Activated CD8-positive, alpha-beta memory T cell treated with anti-CD3 and anti-CD28 coated beads for 4 hours (primary cell): ENCODE measurements at places on chromosomes 7 and 10.

GRCh38 chr10:30755441-30755953, 125.9 kb upstream of the LYZL2 start:
- DNase-seq: no peak

DNA sequence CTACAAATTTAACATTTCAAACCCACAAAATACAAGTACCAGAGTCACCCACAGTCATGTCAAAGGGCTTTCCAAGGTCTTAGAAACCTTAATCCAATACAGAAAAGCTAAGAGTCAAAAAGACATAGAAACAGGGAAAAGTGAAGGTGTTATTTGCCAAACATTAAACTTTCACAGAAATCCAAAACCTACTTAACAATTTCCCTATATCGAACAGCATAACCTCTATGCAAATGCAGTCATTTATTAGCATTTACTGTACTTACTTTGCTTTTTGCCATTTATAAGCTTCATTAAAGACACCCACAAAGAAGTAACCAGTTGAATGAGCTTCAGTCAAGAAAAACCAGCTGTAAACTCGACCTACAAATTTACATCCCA, 1.6 kb downstream of the PANK1 start:
- DNase-seq: no peak

GRCh38 chr7:35820858-35821257, 20.0 kb downstream of the SEPTIN7 start:
- no peak for DNase-seq

DNA sequence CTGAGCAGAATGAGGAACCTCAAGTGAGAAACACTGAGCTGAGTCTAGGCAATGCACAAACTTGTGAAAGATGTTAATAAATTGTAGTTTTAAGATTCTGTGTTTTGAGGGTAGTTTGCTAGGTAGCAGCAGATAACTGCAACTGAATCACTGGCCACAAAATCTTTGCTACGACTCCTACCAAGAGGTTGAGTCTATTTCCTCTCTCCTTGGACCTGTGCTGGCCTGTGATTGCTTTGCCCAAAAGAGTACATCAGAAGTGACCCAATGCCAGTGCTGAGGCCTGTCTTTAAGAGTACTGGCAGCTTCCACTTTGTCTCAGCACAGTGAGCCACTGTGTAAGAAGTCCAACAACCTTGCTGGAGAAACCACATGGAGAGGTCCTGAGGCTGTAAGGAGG, 11.9 kb upstream of the TSPAN13 start:
- no peak for DNase-seq

DNA sequence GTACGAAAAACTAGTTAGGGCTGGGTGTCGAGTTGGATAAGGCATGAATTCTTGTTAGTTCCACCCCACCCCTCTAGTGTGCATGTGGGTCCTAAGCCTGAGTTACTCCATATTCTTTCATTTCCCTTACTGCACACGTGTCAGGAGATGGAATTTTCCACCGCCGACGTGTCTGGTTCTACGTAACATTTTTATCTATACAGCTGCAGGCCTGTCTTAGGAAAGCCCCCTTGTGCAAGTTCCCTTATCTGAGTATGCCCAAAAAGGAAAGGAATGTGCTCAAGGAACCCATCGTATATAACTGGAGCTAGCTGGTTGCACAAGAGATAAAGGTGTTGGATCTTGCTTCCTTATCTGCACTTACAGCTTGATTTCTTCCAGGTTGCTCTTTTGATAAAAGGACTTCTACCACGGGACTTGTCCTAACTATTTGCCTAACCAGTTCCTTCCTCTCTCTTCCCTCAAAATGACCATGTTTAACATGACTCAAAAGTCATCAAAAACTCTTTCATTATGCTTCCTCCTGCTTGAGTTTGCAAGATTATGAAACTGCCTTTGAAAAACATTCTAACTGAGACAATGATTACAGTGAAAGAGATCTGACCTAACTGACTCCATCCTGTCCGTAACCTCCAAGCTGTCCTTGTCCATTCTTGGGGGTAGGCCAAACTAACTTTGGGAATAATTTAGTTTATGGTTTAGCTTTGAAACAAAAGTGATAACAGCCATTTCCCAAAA, 181.4 kb downstream of the AKR1D1 start:
- DNase-seq: no peak

DNA sequence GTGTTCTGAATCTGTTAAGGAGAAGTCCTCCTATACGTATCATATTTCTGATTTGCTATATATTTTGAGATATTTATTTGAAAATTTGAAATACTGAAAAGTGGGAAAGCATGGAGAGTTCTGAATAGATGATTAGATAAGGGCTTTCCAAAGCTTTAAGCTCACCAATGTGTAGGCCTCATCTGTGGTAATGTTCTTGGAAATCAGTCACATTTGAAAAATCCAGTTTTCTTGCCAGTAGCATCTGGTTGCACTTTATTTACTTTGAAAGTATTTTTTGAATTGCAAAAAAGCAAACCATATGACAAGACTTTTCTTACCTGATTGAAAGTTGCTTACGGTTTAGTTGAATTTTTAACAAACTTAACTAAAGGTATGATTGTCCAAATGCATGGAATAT, 21.7 kb downstream of the ADD3 start:
- DNase-seq: no peak

DNA sequence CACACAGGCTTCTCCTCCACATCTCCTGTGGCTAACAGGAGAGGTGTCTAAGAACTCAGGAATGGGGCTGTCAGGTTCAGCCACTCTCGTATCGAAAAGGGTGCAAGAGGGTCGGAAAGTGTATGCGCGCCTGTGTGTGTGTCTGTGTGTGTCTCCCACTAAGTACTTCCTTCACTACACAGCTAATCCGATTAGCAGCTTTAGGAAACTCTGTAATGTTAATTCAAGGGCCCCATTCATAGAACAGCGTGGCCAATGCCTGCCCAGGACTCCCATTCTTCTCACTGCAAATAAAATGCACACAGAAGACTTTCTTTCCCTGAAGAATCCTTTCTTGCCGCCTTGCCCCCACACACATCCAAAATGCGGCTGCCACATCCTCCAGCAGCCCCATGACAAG, 39.9 kb downstream of the TLL2 start:
- DNase-seq: no peak
